ENCODE measurements at places on chromosomes 2 and 18.

- no peak for DNase-seq
Observed at GRCh38 chr2:7956126-7956689, 725.6 kb upstream of the ID2 start.

GRCh38 chr2:63444565-63445288 is 143.6 kb downstream of the WDPCP start:
- no peak for DNase-seq

- DNase-seq, result no peak
Observed at GRCh38 chr2:40165509-40165844, 286.4 kb downstream of the SLC8A1 start.

- no peak for DNase-seq
Observed at GRCh38 chr2:72254831-72255451, 107.3 kb upstream of the CYP26B1 start.

DNA sequence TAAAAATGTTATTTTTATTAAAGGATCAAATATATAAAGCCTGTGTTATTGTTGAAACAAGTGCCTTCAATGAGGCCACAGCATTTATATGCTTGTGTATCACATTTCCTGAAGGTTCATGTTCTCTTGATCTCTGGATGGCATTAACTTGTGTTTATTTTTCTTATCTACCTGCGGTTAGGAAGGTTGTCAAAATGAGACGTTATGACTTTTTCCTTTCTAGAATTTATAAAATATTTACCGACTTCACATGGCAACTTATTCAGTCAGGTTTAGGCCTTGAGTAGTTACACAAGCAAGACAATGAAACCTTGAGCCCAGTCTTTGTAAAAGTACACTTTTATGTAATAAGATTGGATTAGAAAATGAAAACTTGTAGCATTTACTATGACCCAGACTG is 196.4 kb upstream of the ACVR2A start:
- DNase-seq, result no peak

- DNase-seq, result no peak
Observed at GRCh38 chr2:144156736-144157640, 362.9 kb downstream of the ZEB2 start.

GRCh38 chr18:28113271-28114029 is 63.5 kb downstream of the CDH2 start:
- DNase-seq, result no peak

GRCh38 chr2:25401307-25402026 is 59.7 kb upstream of the DNMT3A start:
- DNase-seq, result no peak

Measured in frontal cortex (tissue), 4 donors.